ENCODE measurements at places on chromosomes 16 and 17.

- DNase-seq, result no peak
Measured at GRCh38 chr16:88084881-88085280, 133.6 kb downstream of the BANP start.

GRCh38 chr16:57023541-57024249 is 34.3 kb downstream of the NLRC5 start:
- DNase-seq, result no peak

- DNase-seq, result peak; percentile 48
Measured at GRCh38 chr17:17722906-17723353, 41.7 kb downstream of the RAI1 start.

DNA sequence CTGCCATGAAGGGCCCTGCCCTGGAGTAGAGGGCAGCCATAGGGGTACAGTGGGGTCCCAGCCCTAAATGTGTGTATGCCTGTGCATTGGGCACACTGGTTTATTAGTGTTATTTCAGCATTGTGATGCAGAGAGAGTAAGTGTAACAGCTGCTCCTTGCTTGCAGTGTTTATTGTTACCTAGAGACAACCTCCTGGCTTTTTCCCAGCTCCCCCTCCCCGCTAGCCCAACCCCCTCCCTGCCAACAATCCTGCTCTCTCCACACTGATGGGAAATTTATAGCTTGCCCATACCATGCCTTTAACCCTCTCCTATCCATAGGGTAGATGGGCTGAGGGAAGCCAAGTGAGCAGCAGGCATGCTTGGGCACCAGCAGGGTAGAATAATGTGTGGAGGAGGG is 51.3 kb downstream of the NEUROD2 start:
- DNase-seq, result no peak

DNA sequence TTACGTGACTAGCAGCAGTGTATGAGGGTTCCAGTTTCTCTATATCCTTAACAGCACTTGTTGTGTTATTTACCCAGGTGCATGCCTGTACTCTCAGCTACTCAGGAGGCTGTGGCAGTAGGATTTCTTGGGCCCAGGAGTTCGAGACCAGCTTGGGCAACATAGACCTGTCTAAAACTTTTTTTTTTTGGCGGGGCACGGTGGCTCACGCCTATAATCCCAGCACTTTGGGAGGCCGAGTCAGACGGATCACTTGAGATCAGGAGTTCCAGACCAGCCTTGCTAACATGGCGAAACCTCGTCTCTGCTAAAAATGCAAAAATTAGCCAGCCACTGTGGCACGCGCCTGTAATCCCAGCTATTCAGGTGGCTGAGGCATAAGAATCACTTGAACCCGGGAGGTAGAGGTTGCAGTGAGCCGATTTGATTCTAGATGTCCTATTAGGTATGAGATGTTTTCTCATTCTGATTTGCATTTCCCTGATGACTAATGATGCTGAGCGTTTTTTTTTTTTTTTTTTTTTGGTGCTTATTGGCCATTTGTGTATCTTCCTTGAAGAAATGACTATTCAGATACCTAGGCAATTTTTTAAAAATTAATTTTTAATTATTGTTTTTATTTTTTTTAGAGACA is 13.4 kb downstream of the CASC3 start:
- no peak for DNase-seq

DNA sequence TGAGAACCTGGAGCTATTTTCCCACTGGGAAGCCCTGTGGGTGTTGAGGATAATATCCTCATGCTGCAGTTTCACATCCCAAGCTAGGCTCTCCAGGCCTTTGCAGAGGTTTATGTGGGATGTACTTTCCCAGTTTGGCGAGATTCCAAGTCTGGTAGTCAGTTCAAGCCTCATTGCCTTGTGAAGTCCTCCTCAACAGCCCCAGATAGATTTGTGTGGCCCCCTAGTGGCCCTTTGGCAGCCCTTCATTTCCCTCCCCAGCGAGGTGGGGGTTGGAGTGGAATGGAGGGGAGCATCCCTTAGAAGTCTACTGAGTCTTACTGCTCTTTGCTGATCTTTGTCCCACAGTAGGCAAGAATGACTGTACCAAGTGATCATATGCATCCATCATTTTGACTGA is 137.9 kb downstream of the CDH11 start:
- DNase-seq, result peak; percentile 32

DNA sequence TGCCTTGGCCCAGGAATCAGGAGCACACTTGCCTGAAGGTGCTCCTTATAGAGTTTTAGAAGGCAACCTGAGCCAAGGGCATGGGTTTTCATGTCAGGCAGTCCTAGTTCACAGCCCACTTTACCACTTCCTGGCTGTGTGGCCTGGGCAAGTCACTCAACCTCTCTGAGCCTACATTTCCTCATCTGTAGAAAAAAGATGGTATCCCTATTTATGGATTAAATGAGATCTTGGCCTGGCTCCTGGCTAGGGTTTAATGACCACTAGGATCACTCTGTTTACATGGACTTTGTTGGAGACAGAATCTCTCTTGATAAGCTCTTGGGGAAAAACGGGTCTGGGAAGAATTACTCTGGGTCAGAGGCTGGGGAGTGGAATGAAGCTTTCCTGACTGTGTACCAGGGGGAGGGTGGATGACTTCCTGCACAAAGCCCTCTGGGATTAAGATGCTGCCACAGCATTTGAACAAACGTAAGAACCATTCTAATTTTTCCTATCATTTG is 2.3 kb downstream of the MT2A start:
- no peak for DNase-seq

DNA sequence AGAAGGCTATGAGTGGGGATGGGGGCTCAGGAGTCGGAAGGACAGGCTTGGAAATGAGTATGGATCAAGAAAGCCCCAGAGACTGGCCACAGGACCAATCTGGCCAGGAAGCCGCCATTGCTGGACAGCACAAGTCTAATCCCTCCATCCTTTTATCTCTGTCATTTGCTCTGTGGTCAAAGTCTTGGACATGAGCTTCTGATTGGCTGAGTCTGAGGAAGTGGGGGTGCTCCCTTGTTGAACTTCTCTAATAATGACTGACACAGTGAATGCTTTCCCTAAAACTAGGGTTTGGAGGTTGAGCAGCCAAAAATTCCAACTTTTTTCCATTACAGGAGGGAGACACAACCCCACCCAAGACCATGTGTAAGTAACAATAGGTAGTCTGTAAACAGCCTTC is 97.4 kb downstream of the MARF1 start:
- DNase-seq, result no peak

DNA sequence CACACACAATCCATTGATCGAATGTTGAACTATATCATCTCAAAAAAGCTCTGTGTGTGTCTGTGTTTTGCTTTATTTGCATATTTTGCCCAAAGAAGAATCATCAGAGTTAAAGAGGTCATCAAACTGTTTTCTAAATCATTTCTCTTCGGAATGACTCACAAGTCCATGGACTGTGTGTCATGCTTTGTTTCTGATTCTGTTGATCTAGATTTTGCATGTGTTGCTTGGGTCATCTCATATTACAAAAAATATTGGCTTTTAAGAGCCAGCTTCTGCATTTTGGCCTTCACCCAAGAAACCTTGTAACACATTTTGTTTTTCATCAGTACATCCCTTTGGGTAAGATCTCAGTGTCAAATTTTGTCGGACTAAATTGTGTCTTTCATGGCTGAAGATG is 471.2 kb upstream of the HSBP1 start:
- DNase-seq, result no peak

- DNase-seq, result no peak
Measured at GRCh38 chr17:2071455-2072281, 16.8 kb downstream of the HIC1 start.

DNA sequence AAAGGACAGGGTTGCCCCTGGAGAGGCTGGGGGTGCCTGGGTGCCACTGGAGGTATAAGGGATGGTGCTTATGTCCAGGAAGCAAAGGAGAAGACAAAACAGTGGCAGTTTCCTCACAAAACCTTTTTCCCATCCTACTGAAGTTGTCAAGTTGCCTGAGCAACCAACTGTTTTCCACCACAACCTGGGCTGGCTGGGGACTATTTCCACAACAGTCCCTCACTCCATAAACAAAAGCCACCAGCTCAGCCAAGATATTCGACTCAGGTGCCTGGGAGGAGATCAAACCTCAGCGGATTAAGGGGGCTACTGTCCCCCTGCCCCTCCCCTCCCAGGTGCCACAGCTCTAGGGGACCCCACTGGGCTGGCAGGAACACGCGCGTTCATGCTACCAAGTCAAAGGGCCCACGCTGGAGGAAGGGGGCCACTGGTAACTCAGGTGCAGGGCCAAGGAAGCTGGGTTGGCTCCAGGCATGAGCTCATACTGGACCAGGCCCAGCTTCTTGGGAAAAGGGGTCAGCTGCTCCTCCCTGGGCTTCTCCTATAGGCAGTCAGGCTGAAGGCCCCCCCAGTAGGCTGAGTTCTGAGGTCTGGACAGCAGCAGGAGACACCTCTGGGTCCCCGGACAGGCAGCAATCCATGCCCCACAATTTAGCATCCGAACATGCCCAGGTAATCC is 45.7 kb upstream of the MRPS23 start:
- DNase-seq, result no peak

DNA sequence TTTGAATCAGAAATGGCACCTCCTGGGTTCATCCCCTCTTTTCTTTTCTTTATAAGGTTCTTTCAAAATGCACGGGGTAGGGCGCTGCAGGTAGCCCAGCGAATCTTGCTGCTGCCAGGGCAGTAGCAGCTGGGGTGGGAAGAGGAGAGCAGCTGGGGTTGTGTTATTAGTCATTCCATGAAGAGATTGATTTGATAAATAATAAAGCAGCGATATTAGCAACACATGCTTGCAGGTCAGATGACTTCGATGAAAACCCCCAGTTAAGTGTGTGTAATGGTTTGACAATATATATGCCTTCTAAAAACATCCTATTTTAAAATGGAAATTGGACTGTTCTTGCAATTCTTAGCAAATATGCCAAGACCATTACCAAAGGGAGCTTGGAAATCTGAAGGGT is 200.7 kb downstream of the CCDC182 start:
- peak; percentile 62 for DNase-seq

All from SK-N-SH (cell line).